ENCODE measurements at places on chromosomes 16 and 17.
A peak's percentile ranks its signal among the peaks of the same experiment; 100 is the strongest.

DNA sequence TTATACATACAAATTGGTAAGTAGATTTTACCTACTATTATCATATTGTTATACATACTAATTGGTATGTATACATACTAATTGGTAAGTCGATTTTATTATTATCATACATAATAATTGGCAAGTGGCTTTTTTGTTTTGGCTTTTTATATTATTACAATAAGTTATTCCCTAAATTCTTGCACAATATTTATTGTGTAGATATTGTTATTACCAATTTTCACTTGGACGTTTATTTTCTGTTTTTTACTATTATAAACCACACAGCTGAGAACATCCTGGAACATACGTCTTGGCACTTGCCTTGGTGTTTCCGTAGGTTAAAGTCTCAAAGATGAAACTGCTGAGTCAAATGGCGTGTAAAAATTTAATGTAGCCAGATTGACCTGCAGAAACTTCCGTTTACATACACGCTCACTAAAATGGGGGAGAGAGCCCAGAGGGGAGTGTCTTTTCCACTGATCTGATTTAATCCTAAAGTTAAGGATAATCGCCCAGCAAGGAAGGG, 18.9 kb downstream of the GNGT2 start:
- no peak for DNase-seq

DNA sequence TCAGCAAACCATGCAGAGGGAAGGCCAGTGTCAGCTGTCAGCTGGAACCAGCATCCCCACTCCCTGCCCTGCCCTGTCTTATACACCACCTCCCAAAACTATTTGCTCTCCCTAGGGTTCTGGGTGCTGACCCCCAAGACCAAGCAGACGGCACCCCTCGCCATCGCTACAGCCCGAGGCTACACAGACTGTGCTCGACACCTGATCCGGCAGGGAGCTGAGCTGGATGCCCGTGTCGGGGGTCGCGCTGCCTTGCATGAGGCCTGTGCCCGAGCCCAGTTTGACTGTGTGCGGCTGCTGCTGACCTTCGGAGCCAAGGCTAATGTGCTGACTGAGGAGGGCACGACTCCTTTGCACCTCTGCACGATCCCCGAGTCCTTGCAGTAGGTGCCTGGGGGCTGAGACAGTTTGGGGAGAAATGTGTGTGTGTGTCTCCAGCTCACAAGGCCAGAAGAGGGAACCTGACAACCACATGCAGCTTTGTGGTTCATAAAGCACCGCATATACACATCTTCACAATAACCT, 1.5 kb downstream of the ASB16 start:
- no peak for DNase-seq

DNA sequence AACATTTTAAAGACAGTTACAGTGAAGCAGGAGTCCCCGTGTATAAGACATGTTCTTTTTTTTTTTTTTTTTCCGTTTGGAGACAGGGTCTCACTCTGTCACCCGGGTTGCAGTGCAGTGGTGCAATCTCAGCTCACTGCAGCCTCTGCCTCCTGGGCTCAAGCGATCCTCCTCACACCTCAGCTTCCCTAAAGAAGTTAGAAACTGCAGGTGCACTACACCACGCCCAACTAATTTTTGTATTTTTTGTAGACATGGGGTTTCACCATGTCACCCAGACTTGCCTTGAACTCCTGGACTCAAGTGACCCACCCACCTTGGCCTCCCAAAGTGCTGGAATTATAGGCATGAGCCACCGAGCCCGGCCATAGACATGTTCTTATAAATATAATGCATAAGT, 3.0 kb downstream of the EVI2B start:
- no peak for DNase-seq

DNA sequence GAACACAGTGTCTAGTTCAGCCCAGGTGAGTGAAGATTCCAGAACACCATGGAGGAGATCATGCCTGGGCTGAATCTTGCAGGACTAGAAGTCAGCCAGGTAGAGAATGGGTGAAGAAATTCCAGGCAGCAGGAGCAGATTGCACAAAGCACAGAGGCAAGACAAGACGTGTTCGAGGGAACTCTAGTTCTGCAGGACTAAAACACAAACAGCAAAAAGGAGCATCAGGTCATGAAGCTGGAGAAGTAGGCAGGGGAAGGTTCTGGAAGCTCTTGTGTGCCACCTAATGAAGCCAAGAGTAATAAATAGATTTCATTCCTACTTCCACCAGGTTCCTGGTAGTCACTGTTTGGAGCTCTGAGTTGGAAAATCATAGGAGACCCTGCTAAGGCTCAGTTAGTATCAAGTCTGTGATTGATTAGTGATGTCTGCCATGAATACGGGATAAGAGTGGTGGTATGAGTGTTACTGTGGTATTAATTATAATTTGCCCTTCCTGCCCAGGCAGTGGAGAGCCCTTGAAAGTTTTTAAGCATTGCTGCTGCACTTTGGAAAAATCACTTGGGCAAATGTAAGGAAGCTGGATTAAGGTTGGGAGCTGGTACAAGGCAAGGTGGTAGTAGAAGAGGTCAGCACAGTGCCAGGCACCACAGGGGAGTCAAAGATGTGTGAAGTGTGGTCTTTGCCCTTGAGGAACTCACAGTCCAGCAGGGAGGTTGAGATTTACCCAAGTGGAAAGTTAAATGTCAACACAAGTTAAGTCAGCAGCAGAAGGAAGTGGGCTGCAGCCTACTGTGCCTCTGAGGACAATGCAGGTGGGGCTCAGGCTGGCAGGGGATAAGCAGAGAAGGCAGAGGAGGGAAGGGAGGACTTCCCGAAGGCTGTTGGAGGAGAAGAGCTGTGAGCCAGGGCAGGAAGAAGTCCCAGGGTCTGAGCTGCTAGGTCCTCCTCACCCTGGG, 13.5 kb upstream of the FOXN1 start:
- no peak for DNase-seq

DNA sequence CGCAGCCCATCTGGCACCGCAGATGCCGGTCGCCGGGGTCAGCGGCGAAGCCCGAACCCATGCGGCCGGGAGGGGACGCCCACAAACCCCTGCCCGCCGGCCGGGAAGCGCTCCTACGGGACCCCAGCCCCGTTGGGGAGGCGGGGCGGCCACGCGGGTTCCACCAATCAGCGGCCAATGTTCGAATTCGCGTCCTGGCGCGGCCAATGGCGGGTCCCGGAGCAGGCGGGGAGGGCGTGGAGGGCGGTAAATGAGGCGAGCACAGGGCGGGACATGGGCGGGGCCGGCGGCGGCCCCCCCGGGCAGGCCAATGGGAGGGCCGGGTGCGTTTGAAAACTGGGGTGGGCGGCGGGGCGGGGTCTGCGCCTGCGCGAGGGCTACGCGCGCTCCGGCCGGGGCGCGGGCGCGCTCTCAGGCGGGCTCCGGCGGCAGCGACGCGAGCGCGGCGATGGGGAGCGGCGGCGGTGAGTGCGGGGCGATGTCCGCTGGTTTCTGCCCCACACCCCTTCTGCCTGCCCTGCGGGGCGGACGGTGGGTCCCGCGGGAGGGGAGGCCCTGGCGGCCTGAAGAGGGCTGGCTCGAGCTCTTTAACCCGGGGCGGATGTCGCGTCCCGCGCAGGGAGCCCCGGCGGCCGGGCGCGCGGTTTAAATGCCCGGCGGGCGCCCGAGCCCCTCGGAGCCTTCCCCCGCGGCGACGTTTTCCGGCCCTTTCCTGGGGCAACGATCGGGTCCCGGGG, at the start of gene CCNF:
Gene CCNF, plus strand, starts transcription at position 414 of the 737 bp plus-strand sequence. Its CDS starts 35 bp downstream, at position 449.
- peak; percentile 98 for DNase-seq

GRCh38 chr17:41781404-41782110, 5.0 kb downstream of the JUP start:
- no peak for DNase-seq

- no peak for DNase-seq
These were observed 258.6 kb downstream of the CBLN1 start for GRCh38 chr16:49023050-49023449.

- DNase-seq = no peak
These were observed 204.2 kb downstream of the NTN1 start for GRCh38 chr17:9225305-9226101.

- no peak for DNase-seq
These were observed 23.4 kb upstream of the METRNL start for GRCh38 chr17:83055911-83056582.

DNA sequence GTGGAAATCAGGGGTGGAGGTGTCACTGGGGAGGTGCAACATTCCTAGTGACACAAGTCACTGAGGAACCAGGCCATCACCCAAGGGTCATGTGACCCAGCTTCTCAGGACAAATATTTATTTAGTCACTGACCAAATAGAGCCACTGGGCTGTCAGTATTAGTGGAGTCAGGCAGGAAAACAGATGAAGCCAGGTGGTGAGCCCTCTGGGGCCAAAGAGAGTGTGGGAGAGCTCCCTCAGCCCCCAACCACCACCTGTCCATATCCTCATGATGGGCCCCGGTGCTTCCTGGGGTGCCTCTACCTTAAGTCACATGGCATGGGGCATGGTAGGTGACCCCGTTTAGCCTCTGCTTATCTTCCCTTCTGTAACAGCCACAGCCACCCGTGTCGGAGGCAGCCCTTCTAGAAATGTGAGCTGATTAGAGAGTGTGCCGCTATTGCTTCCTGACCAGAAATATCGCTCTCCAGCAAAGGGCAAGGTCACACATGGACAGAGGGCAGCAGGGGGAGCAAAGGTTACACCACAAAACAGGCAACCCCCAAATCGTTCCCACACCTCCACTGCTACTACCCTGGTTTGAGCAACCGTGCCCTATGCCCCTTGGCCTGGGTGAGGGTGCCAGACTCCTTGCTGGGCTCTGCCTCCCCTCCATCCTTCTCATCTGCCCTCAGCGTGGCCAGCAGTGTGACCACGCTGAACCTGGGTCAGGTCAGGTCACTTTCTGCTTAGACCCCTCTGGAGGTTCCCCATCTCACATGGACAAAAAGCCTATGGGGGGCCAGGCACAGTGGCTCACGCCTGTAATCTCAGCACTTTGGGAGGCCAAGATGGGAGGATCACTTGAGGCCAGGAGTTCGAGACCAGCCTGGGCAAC, 8.6 kb upstream of the AKTIP start:
- no peak for DNase-seq

DNA sequence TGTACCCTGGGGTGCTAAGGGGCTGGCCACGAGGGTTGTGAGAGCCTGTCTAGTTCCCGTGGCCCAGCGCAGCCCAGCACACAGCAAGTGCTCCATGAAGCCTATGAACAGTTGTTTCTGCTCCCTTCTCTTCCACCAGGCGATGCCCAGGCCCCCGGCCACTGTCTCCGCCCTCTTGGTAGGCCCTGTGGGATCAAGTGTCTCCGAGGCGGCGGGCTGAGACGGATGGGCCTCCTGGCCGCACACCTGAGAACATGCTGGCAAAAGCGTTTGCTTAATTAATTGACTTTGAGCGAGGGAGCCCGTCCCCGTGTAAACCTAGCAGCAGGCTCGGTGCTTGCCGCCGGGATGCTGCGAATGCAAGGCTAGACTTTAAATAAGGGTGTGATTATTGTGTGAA, 129.7 kb upstream of the GSE1 start:
- no peak for DNase-seq

- no peak for DNase-seq
These were observed 51.8 kb downstream of the PIMREG start for GRCh38 chr17:6496116-6496481.

- DNase-seq = no peak
These were observed 52.6 kb downstream of the RAB11FIP4 start for GRCh38 chr17:31444026-31444425.

- DNase-seq = no peak
These were observed 4.5 kb upstream of the ZNF287 start for GRCh38 chr17:16573466-16573865.

DNA sequence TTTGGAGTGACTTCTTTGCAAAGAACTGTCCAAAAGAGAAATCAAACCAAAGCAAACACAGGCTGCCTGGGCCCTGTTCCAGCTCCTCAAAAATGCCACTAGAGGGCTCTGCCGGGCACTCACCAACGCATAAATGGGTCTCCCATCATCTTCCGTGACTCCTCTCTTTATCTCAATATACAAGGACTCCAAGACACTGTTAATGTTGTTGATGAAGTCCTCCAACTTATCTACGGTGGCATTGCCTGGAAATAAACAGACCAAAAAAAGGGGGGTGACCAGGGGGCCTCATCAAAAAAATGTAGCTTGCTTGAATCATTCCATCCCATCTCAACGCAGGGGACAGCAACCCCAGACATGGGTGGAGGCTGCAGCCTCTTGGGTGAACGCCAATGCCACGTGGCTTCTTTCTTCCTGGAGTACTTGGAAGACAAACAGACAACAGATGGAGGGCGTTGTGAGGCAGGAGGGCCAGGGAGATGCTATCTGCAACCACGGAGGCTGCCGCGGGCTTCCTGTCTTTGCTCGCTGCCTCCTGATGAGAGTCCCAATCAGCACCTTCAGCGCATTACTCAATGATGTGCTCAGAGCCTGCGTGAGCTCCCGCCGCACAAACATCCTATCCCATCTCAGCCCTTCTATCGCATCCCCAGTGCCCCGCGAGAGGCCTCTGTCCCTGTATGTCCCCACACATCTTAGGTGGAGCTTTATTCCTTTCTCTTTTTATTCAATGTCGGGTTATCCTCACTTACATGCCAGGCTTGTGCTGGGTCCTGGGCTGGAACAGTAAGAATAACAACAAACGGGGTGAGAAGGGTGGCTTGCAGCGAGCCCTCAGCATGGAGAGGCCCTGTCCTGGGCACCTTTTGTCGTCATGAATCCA, 32.0 kb downstream of the KDM8 start:
- peak; percentile 84 for DNase-seq

DNA sequence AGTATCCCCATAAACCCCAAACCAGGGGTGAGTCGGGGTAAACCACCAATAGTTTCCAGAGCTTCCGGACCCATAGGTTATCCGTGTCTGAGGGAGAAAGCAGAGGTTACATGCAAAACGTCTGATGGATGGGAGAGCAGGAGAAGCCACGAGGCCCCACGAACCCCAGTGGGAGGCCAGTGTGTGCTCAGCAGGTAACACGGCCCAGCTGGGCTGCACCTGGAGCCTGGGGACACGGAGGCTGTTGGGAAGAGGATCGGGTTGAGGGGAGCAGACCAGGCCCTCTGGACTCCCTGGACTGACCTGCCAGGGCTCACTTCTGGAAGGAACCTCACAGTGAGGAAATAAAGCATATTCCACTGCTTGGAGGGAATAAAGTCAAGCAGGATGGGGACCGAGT, 78.1 kb downstream of the SEC14L1 start:
- DNase-seq = no peak

DNA sequence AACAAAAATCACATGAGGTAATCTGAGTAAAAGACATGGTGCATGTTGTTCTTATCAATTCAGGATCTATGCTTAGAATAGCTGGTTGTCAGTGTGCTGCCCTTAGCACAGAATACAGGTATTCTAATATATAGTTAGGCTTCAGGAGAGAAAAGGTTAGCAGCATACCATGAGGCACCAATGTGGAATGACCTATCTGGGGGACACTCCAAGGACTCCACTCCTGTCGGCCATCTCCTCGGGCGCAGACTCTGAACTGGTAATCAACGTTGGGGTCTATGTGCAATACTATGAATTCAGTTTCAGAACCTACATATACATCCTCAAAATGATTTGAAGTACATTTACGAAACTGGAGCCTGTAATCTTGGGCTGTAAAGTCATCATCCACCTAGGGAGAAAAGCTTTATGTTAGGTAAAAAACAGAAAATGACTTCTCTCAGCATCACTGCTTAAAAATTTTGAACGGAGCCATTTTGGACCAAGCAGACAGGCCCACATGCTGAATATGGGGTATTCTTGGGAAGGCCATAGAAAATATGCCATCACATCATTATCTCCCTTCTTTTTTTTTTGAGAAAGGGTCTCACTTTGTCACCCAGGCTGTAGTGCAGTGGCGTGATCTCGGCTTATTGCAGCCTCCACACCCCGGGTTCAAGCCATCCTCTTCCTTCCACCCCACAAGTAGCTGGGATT, 31.1 kb downstream of the CRLF3 start:
- DNase-seq = no peak

All from stimulated activated CD4-positive, alpha-beta T cell treated with anti-CD3 and anti-CD28 coated beads, Interleukin-15, amount 100 ng/mL, for 1 hour (primary cell).